ENCODE measurements at places on chromosomes 16 and 17.

GRCh38 chr17:229709-230394 is 48.4 kb upstream of the DOC2B start:
- no peaks in the 10 kb centered on the region for H3K36me3 ChIP-seq
- no peak overlapping the region for H3K4me3 ChIP-seq
- no peak overlapping the region for H3K27ac ChIP-seq
- H3K4me1 ChIP-seq = peaks cover 7% of the 10 kb centered on the region
- no peaks in the 10 kb centered on the region for H3K27me3 ChIP-seq

GRCh38 chr17:47687328-47687690 is 6.7 kb upstream of the TBKBP1 start:
- peaks cover 11% of the 10 kb centered on the region for H3K36me3 ChIP-seq

GRCh38 chr16:4798456-4798855 is 3.3 kb downstream of the SMIM22 start:
- no peaks in the 10 kb centered on the region for H3K27me3 ChIP-seq
- no peak overlapping the region for H3K27ac ChIP-seq
- DNase-seq = no peak
- no peak overlapping the region for H3K4me3 ChIP-seq

- H3K27ac ChIP-seq = no peak overlapping the region
- H3K36me3 ChIP-seq = no peaks in the 10 kb centered on the region
- H3K4me3 ChIP-seq = no peak overlapping the region
- no peaks in the 10 kb centered on the region for H3K27me3 ChIP-seq
- no peak for DNase-seq
Measured at GRCh38 chr17:78438271-78438691, 59.8 kb downstream of the PGS1 start.

GRCh38 chr17:10166176-10166935 is 32.0 kb downstream of the GAS7 start:
- no peaks in the 10 kb centered on the region for H3K4me1 ChIP-seq
- no peaks in the 10 kb centered on the region for H3K27me3 ChIP-seq
- no peak for DNase-seq
- no peaks in the 10 kb centered on the region for H3K36me3 ChIP-seq
- H3K27ac ChIP-seq = no peak overlapping the region

- no peak overlapping the region for H3K27ac ChIP-seq
- no peak for DNase-seq
- H3K36me3 ChIP-seq = no peaks in the 10 kb centered on the region
- peaks cover 10% of the 10 kb centered on the region for H3K4me1 ChIP-seq
- no peaks in the 10 kb centered on the region for H3K27me3 ChIP-seq
- no peak overlapping the region for H3K4me3 ChIP-seq
Measured at GRCh38 chr16:19882186-19882585, 2.5 kb downstream of the GPRC5B start.

DNA sequence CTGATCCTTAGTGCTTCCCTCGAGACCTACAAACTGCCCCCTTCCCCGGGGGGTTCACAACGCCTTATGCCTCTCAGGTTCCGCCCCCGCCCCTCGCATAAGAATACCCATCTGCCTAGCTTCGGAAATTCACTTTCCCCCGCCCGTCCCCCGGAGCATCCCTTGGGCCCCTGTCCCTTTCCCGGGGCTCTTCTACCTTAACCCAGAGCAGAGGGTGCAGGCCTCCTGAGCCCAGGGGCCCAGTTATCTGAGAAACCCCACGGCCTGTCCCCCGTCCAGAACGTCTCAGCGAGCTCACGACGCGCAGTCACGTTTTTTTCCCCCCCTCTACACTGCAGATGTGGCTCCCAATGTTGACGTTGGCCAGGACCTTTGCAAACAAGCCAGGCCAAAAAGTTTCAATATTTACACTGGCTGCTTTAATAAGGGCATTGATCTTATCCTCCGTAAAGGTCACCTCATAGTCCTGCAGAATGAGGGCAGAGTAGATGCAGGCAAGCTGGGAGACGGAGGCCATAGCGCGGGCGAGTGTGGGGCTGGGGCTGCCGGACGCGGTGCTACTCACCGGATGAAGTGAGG is 1.4 kb upstream of the NBR1 start:
- no peaks in the 10 kb centered on the region for H3K36me3 ChIP-seq
- peak overlapping the region; percentile 53 for H3K27ac ChIP-seq
- peaks cover 6% of the 10 kb centered on the region for H3K4me1 ChIP-seq
- no peaks in the 10 kb centered on the region for H3K27me3 ChIP-seq
- DNase-seq = peak; percentile 20

DNA sequence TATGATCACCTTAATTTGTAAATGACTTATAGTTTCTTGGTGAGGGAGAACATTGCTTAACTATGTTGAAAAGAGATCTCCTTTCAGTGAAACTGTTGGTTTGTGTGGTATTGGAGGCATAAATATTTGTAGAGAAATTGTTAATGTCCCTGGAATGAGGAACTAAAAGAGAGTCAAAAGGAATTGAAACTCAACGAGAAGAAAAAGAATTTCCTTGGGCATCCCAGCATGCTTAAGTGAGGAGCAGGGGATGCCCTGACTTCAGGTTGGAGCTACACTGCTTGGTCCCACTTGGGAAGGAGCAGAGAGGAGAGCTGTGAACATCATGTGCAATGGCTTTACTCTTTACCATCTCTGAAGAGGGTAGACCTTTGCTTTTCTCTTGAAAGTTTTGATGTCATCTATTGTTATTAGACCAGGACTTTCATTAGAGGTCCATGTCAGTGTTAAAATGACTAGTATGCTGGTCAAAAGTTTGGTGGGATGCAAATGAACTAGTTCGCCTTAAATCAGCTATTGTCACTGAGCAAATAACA is 21.7 kb downstream of the KRT23 start:
- DNase-seq = no peak
- no peak overlapping the region for H3K4me3 ChIP-seq
- no peaks in the 10 kb centered on the region for H3K36me3 ChIP-seq
- H3K4me1 ChIP-seq = peaks cover 3% of the 10 kb centered on the region
- H3K27me3 ChIP-seq = no peaks in the 10 kb centered on the region
- H3K27ac ChIP-seq = no peak overlapping the region
